ENCODE measurements at places on chromosomes 13 and 19. TPM values are rescaled to one million over a fixed set of nuclear protein-coding genes. Genes with fewer than 3 reads are reported as not detected.
A peak's percentile ranks its signal among the peaks of the same experiment; 100 is the strongest.

DNA sequence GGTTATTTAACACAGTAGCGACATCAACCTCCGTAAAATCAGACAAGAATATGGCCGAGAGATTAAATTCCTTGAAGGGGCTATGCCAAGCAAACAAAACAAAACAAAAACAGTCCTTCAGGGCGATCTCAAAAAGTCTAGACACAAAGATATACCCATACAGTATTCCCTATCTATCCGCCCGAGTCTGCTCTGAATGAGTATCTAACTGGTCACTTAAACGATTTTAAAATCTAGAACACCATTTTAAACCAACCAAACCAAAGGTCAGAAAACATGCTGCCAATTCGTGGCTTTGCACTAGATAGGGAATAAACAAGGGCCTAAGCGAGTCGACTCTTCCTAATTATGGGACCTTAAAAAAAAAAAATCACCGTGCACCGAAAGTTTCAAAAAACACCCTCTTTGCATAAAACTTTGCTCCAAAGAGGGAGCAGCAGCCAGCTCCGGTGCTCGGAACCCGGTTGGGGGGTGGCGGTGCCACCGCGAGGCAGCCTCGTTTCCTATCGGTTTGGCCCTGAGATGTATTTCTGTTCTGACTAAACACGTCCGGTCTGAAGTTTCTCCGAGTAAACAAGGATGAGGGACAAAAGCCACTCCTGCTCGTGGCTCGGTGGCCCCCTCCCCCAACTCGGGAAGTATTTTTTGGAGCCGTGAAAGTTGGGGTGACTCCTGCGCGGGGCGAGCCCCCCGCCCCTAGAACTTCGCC lies 1.8 kb downstream of the HMGB1 start:
- peak; percentile 50 for DNase-seq

GRCh38 chr13:53560556-53560955 lies 531.9 kb downstream of the OLFM4 start:
- no peak for DNase-seq

DNA sequence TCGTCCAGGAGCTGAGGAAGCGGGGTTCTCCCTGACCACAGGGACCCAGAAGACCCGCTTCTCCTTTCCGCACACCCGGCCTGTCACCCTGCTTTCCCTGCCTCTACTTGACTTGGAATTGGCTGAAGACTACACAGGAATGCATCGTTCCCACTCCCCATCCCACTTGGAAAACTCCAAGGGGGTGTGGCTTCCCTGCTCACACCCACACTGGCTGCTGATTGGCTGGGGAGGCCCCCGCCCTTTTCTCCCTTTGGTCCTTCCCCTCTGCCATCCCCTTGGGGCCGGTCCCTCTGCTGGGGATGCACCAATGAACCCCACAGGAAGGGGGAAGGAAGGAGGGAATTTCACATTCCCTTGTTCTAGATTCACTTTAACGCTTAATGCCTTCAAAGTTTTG lies 18.9 kb downstream of the VASP start:
- peak; percentile 55 for DNase-seq

The NLRP7 gene
- total RNA-seq: not detected

- no peak for DNase-seq
Observed at GRCh38 chr19:17866312-17866963, 5.3 kb upstream of the SLC5A5 start.

DNA sequence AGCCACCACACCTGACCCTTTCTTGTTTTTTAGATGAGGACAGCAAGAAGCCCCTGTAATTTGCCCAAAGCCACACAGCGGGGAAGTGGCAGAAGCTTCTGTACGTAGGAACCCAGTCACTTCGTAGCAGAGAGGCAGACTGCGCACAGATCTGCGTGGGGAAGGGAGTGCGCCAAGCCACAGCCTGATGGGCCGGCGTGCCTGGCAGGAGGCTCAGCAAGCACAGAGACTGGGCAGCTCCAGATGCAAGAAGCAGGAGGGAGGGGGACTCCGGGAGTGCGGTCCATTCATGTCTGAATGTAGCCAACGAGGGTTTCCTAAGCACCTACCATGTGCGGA lies 347 bp upstream of the TJP3 start:
- no peak for DNase-seq

DNA sequence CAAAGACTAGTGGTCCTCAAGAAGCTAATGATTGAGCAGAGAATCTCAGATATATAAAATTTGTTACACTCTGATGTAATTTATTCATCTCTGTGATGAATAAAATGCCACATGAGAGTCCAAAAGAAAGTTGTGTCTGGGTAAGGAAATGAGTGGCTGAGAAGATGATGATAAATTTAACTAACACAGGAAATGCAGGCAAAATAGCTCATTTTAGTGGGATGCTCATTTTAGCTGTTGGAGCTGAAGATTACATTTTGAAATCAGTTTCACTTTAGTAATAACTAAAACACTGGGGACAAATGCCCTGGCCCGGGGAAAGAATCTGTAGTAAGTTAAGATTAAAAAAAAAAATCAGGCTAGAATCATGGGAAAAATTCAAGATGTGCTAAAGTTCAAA lies 35.2 kb downstream of the SPRY2 start:
- no peak for DNase-seq

The LPAR2 gene
- under 0.01 TPM for total RNA-seq

DNA sequence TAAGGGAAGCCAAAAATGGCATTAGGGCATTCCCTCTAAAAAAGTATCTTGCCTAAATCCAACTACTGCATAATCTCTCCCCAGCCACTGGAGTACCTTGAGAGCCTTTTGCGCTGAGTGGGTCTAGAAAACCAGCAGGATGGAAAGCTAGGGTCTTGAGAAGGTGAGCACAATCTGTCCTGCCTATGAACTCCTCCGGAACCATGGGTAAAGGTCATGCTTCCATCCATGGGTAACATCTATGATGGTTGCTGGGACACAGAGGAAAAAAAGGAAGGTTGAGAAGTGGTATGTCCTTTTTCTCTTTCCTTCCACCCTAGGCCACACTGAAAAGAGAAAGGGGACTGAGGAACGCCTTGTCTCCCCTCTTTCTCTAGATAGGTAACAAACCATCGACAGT lies 52.4 kb downstream of the ZNF676 start:
- peak; percentile 10 for DNase-seq

- no peak for DNase-seq
Observed at GRCh38 chr13:105485081-105485480, 1050.4 kb downstream of the EFNB2 start.

The RAX2 gene
- not detected for total RNA-seq

- no peak for DNase-seq
Observed at GRCh38 chr19:31257426-31258130, 91.7 kb downstream of the TSHZ3 start.

The LHB gene
- total RNA-seq: not detected

The ZNF71 gene
- total RNA-seq: 9.3 TPM

DNA sequence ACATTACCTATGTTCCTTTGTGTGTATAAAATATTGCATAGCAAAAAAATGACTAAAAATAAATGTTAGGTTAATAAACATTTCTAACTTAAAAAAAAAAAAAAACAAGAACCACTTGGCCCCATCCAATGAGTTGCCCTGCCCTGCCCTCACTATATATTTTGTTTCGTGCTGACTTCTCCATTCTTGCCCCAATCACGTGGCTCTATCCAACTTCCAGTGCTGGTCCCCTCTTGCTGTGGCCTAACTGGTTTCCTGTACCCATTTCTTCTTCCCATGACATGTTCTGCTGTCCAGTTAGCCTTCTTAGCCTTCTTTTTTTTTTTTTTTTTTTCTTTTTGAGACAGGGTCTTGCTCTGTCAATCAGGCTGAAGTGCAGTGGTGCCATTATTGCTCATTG lies 151.6 kb downstream of the FOXO1 start:
- DNase-seq: no peak

DNA sequence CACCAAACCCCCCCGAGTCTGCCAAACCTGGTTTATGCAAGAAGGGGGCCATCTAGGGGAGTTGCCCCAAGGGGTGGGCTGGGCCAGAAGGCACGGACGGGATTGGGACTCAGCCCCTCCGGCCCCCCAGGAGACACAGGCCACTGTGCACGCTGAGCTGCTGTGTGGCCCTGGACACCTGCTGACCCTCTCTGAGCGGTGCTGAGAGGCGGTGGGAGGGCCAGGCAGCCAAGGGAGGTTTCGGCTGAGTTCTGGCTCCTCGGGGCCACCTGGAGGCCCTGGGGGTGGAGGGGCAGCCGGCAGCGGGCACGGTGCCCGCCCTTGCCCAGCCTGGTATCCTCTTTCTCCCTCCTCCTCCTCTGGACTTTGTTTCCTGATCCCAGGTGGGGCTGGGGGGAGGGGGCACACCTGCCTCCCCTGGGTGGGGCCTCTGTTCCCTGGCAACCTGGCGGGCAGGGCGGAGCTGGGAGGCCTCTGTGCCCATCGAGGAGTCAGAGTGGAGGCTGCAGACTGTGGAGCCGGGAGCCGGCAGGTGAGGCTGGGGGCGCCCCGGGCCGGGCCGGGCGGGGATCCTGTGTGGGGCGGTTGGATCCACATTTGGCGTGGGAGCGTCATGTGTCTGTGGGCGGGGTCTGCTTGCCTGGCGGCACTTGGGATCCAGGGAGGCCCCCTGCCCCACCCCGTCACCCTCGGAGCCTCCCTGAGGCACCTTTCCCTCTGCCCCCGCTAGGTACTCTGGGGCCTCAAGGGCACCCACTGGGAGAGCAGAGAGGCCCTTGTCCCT lies at the start of gene MISP:
Gene MISP, plus strand, starts transcription at position 473 of the 784 bp plus-strand sequence. CDS start 5,835 bp downstream, outside the sequence.
- DNase-seq: no peak

The CGB8 gene
- total RNA-seq: not detected

The SLC6A16 gene
- total RNA-seq: under 0.01 TPM

GRCh38 chr13:109707742-109708617 lies 78.4 kb downstream of the IRS2 start:
- DNase-seq: no peak

DNA sequence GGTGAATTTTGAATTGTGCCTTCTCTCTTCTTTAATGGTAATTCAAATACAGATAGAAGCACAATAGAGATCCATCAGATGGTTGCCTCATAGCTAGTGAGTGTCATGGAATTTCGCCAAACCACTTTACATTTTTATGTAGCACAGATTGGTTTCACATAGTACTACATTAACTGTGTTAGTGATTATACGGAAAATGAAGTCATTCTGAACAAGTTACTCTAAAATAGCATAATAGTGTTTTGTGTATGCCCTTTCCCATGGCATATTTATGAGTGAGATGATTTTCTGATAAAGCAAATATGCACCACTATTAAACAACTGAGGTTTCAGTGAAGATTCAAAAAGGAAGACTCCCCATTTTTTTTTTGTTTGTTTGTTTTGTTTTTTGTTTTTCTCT lies 1623.5 kb downstream of the PCDH9 start:
- peak; percentile 67 for DNase-seq

GRCh38 chr19:7869910-7870511 lies 4.2 kb downstream of the PRR36 start:
- peak; percentile 8 for DNase-seq

The IGFL1 gene
- not detected for total RNA-seq

The PTGER1 gene
- total RNA-seq: 0.28 TPM

The MISP gene
- not detected for total RNA-seq

The LAIR1 gene
- not detected for total RNA-seq

DNA sequence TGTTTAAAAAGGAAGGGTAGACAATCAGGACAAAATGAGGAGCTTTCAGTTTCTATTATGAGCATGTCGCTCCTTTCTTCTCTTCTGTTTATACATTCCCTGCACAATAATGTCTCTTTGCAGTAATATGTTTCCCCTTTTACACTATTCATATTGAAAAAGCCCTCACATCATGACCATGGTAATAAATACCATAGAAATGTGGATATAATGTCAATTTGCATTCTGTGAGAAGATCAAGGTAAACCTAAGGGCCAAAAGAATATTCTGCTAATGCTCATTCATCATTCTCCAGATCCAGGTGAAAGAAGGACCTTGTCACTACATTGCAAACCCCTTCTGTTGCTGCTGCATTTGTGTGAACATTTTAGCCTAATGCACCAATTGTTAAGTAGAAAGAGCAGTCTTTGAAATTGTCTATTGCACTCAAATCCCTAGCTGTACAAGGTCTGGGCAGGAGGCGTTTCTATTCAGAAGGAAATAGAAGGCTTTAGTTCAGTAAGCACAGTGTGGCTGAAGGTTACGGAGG lies 117.6 kb upstream of the SOX21 start:
- DNase-seq: no peak

DNA sequence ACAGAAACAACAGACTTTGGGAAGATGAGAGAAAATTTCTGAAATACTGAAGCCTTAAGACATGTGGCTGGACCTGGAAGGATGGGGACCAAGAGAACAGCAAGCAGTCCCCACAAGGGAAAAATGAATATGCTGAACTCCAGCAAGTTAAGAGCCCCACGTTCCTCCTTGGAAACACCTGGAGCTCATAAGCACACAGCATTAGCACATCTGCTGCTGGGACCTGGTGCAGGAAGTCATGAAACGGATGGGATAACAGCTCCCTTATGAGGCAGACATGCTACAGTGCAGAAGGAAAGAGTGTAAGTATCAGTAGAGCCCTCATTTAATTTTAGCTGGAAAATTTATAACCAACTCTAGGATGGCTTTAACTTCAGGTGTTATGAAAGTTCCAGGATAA lies 67.3 kb downstream of the SLC15A1 start:
- no peak for DNase-seq

The ATP8B3 gene
- total RNA-seq: 1.6 TPM

- DNase-seq: peak; percentile 77
Observed at GRCh38 chr13:39602614-39603366, at the start of gene LHFPL6. Gene LHFPL6 (minus strand): TSS chr13:39603193.

DNA sequence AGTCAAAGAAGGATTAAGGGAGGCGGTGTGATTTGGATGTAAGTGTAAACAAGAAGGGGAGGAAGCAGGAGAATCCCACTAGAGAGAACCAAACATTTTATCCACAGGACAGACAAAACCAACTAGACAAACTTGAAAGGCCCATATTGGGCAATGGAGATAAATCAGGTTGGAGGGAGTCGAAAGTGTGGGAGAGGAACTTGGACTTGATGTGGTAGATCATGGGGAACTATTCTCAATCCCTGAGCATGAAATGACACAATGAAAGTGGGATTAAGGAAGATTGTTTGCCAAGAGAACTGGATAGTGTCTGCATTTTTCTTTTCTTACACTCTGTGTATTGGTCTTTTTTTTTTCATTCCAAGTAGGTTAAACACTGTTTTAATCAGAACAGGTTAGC lies 17.9 kb downstream of the GPR183 start:
- DNase-seq: no peak

- no peak for DNase-seq
Observed at GRCh38 chr13:102771298-102772041, 2.1 kb downstream of the TEX30 start.

The MEF2B gene
- under 0.01 TPM for total RNA-seq

DNA sequence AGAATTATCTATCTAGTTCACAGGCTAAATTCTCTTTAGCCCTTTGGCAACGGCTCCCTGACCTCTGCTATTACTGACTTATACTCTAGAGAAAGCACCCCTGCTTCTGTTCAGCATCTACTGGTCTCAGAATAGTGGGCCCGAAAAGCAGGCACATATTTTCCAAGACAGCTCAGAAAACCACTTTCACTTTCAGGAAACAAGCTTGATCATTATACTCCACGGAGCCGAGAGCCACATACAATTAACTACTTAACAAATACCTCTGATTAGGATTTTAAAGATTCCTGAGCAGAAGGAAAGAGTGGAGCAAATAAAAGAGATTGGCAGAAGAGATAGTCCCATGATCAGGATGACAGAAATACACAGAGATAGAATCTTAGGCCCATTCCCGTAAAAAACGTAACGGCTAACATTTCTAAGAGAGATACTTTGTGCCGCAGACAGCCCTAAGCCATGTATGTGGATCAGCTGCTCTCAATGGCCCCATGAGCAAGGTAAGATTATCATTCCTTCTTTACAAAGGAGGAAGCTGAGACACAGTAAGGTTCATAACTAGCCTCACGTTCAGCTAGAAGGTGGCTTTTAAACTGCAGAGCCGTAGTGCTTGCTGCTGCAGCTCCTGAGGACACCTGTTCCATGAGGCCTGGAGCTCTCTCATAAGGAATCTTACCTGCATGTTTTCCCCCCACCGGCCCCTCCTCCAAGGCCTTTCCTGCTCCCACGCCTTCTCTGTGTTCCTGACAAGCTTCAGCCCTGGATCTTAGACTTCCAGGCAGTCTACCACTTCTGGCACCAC lies 227.2 kb downstream of the FOXO1 start:
- no peak for DNase-seq
